Thyroid gland (tissue), 4 donors: ENCODE measurements at places on chromosomes 5 and 9. TPM values are rescaled to one million over a fixed set of nuclear protein-coding genes. Genes with fewer than 3 reads are reported as not detected.

DNA sequence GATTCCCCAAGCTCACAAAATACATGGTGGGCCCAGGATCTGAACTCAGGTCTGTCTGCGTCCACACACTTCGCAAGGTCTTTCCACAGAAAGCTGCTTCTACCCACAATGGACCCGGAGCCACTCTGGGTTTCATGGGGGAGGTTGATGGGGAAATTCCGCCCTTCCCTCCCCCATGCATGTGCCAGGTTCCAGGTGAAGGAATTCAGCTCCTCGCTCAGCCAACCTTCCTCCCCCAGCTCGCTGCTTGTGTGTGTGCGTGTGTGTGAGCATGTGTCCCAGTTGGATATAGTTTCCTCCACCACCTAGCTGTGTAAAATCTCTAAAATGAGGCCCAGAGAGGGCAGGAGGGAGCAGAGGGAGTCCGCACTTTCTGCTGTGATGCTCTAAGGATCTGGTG, 1.0 kb downstream of the PTGS1 start:
- DNase-seq = no peak

Gene SEMA6A
- total RNA-seq = 27.6 TPM

Gene LRRC70
- 8.0 TPM for total RNA-seq

Gene ZNF366
- total RNA-seq = 1.3 TPM

DNA sequence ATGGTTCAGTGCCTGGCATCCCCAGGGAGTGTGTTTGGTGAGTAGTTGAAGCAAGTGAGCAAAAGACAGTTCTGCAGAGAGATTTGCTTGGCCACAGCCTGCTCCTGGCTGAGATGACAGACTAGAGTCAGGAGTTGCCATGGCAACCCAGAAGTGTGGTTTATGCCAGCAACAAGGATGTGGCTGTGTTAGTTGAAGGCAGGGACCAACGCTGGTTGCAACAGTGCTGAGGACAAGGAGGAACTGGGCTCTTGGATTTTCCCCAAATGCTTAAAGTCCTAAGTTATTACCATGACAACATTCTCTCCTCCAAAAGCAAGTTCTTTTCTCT, 2.7 kb downstream of the NXNL2 start:
- peak; percentile 47 for DNase-seq

DNA sequence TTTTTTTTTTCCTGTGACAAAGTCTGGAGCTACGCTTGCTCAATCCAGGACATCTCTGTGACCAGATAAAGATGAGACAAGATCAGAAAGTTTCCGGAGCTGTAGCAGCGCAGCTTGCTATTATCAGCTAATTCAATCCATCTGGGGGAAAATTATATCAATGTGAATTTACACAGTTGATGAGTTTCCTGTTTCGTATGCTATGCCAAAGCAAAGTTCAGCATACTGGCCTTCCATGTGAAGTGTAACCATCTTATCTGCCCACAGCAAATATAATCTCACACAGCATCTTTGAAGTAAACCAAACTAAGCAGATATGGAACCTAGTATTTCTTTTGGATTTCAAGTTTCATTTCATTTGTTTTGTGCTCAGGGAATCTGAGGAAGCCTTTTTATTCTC, 1767.7 kb downstream of the EFNA5 start:
- no peak for DNase-seq

DNA sequence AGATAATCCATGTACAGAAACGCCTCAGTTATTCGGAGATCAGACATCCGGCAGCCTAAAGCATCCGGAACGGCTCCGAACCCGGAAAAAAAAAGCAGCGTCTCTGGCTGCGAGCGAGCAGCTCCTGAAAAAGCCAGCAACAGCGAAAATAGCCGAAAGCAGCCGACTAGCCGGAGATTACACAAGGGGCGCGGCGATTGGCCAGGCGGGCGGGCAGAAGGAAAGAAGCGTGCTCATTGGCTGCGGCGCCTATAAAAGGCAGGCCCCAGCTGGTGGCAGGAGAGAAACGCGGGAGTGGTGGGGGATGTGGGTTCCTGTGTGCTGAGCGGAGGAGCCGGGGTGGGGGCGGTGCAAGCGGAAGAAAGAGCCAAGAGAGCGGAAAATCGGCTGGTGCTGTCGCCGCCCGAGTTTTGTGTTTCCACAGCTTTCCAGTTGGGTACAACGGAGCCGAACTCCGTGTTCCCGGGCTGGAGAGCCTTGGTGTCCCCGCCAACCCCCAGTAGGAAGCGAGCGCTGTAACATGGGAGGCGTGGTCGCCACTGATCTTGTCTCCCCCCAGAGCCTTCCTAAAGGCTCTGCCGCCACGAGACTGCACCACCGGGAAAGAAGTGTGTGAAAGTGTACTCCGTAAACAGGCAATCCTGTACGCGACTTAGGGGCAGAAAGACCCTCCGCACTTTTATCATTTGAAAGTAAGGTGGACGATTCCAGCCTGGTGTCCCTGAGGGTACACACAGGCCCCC, at the start of gene ARL15:
ARL15 (minus strand) TSS at position 141 of the 743 bp plus-strand sequence.
- peak; percentile 99 for DNase-seq

Gene EGFLAM
- total RNA-seq = 6.7 TPM

DNA sequence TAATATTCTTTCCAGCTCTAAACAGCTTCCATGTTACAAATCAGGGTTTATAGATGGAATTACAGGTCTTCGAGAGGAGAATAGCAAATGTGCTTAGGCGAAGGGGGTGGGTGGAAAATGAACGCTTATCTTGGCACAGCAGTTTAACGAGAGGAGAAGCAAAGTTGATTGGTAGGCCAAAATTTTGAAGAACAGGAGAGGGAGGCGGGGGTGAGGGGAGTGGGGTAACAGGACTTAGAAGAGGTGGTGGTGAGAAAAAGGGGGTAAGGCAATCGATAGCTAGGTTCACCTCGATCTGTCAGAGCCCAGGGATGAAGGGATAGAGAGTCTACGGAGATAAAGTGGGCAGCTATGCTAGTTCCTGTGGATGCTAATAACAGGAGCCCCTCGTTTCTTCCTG, 764 bp downstream of the ANKRA2 start:
- DNase-seq = no peak

DNA sequence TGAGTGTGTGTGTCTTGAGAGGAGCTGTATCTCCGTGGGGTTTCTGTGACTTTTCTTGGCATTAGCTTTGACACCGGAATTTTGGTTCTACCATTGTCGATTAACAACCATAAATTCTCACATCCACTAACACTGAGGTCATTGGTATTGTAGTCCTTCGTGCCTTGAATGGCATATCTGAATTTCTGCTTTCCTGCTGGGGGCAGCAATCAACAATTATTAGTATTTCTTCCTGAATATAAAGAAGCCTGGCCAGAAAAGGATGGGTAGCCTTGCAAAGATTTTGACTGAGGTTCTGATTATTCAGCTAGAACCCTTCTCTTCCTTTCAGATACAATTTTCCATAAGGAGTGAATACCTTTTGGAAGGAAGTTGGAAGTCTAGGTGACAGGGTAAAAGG, 33.5 kb upstream of the SHOC1 start:
- DNase-seq = no peak

Gene MELK
- total RNA-seq = 0.42 TPM

GRCh38 chr9:86036555-86036954, 62.8 kb downstream of the GOLM1 start:
- no peak for DNase-seq

Gene IDNK
- 8.1 TPM for total RNA-seq

GRCh38 chr5:83556190-83556589, 84.6 kb downstream of the VCAN start:
- DNase-seq = no peak

DNA sequence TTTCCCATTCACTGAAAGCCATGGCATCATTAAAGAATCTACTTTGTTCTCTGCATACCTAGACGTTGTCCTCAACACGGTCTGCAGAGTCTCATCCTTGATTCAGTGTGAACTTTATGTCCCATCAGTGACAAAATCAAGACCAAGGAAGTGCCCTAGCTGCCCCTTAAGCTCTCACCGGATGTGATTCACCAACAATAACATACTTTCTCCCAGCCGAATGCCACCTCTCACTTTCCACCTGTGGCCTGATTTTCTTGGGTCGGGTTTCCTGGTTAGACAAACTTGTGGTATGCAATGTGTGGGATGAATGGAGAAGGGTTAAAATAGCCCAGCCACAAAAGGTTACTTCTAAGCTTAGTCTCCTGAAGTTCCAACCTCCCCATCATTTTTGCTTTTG, 145.3 kb upstream of the PAPPA start:
- DNase-seq = no peak

Gene PPP3R2
- total RNA-seq = not detected

DNA sequence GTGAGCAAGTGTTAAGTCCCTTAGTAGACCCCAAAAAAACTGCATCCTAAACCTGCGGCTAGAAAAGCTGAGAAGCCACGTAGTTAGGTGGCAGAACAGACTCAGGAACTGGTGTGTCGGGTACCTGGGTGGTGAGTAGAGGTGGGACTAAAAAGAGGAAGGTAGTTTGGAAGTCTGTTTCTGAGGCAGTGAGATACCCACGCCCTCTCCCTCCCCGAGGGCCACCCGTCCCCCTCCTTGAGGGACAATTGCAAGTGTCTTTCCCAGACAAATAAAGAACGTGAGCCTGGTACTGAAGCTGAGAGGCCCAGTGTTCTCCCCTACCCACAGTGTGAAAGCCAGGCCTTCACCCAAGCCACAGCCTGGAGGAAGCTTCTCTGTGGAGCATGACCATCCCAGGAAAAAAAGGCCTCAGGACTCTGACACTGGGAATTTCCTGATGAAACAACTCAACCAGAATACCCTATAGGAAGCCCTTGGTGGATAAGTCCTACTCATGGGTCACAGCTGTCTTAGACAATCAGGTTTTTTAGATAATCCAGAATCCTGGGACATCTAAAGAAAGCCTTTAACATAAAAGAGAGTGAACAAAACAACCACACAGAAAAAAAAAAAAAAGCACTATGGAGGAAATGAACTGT, 7.0 kb upstream of the CD74 start:
- no peak for DNase-seq

- DNase-seq = no peak
Observed at GRCh38 chr9:3836011-3836410, 310.2 kb upstream of the RFX3 start.

DNA sequence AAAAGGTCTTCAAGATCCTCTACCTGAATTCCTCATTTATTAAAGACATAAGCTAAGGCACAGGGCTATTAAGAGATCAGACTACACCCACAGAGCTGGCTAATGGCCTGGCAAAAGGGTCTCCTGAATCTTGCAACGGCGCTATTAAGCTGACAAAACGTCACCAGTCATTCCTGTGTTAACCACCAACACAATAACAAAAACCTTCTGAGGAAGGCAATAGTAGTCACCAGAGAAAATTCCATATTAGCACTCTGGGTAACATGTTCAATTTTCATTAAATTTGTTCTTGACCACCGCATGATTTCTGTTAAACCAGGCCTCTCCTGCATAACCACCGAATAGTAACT, 77.0 kb downstream of the GNAQ start:
- DNase-seq = no peak

DNA sequence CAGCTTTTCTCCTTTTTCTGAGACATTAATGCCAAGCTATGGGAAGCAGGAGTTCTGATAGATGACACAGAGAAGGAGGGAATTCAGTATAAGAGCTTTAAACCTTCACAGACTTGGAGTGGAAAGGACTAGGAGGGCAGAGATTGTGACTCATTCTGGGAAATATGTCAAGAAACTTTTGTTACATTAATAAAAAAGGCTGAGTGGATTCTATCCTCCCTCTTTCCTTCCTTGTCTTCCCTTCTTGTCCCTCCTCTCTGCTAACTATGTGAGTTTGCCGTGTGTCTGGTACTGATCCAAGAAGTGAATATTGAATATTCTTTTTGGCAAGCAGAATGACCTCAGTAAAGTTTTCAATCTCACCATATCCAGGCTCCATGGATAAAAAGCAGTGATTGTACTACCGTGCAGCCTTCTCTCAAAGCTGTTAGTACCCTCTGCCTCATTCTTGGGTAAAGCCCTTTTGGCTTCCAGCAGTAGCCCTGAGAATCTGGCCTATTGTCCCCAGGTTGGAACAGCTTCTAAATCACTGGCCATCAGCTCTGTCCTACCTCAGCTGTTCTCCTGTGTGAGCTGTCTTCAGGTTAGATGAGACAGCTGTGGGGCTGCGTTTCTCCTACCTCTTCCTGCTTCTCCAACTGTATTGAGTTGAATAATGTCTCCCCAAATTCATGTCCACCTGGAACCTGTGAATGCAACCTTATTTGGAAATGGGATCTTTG, 73.9 kb downstream of the ATG10 start:
- DNase-seq = no peak

DNA sequence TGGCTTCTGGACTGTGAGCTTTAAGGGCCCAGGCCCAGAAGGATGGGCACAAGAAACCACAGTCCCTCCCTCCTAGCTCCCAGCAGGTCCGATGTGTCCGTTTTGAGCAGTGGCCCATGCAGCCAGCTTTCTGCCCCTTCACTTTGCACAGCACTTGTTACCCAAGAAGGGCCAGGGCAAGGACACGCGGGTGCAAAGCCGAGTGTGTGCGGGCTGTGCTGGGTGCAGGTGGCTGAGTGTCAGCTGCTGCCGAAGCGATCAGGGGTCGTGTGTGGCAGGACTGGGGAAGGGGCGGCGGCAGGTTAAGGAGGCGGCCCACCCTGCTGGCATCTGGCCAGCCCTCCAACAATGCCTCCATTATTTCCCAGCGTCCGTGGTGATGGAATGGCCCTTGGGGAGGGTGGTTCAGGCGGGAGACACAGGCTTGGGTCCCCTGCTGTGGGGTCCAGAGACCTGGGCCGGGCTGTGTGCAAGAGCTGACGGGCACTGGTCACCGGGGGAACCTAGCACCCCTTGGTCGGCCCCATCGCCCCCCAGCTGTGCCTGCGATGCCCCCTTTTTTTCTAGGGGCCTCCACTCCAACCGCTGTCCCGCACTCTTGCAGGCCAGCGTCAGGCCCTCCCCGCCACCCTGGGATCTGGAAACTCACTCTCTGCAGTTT, 653 bp downstream of the LHX3 start:
- DNase-seq = no peak

Gene SCGB3A2
- total RNA-seq = not detected

Gene SLIT3
- total RNA-seq = 28.4 TPM

DNA sequence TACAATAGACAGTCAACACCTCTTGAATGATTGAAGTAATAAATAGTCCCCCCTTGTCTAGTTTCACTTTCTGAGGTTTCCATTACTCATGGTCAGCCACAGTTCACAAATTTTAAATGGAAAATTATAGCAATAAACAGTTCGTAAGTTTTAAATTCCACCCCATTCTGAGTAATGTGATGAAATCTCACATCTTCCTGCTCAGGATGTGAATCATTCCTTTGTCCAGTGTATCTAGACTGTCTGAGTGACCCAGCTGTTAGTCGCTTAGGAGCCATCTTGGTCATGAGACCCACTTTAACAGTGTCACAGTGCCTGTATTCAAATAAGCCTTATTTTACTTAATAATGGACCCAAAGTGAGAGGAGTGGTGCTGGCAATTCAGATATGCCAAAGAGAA, 311.6 kb upstream of the PRR16 start:
- no peak for DNase-seq

GRCh38 chr5:176803943-176804498, 6.3 kb upstream of the UNC5A start:
- DNase-seq = no peak
